ENCODE measurements at places on chromosomes 2 and 18. TPM values are rescaled to one million over a fixed set of nuclear protein-coding genes. Genes with fewer than 3 reads are reported as not detected.

The VSNL1 gene
- not detected for total RNA-seq

The PROKR1 gene
- not detected for total RNA-seq

DNA sequence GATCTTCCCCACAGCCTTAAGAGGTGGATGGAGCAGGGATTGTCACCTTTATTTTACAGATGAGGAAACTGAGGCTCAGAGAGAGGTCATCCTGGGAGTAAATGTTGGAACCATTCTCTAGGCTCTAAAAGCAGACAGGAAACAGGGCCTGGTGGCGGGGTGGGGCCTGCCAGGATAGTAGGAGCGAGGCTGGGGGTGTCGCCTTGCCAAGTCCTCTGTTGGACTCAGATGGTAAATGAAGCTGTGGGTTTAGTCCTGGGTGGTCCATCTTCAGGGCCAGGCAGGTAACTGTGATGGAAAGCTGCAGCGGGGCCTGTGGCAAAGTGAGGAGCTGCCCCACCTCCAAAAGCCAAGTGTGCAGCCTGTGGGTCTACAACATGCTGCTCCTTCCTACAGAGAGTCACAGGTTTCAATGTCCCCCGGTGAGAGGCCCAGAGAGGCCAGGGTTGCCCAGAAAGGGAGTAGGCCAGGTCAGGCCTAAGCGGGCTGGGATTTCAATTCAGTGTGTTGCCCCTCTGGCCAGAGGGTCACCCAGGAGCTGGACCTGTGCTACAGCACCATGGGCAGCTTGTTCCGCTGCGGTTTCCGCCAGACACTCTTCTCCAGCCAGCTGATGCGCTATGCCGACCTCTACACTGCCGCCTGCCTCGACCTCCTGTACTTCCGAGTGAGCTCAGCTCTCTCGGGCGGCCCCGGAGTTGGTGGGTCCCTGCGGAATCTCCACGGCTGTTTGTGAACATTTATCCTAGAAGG is 6.6 kb downstream of the NT5DC4 start:
- no peak for DNase-seq

GRCh38 chr2:120134263-120134662 is 88.9 kb downstream of the TMEM185B start:
- DNase-seq = peak; percentile 94
